ENCODE measurements at places on chromosomes 6 and 20. TPM values are rescaled to one million over a fixed set of nuclear protein-coding genes. Genes with fewer than 3 reads are reported as not detected.

The RSPH4A gene
- 0.72 TPM for total RNA-seq

The PKIB gene
- total RNA-seq, result 64.1 TPM

The HSD17B8 gene
- total RNA-seq, result 2.6 TPM

The GHRH gene
- not detected for total RNA-seq

The ULBP3 gene
- total RNA-seq, result 14.7 TPM

The SNAP91 gene
- 0.24 TPM for total RNA-seq

The HLA-DQA2 gene
- total RNA-seq, result not detected

The SLC22A3 gene
- 0.57 TPM for total RNA-seq

Measured in astrocyte (in vitro differentiated cells and primary cell).